ENCODE measurements at places on chromosomes 12 and 14. TPM values are rescaled to one million over a fixed set of nuclear protein-coding genes. Genes with fewer than 3 reads are reported as not detected.

- no peak for DNase-seq
- no peaks in the 10 kb centered on the region for H3K36me3 ChIP-seq
- H3K4me1 ChIP-seq, result peaks cover 2% of the 10 kb centered on the region
- H3K27ac ChIP-seq, result no peak overlapping the region
- H3K27me3 ChIP-seq, result no peaks in the 10 kb centered on the region
These were observed 40.0 kb upstream of the CTDSP2 start for GRCh38 chr12:57886542-57886941.

- no peaks in the 10 kb centered on the region for H3K36me3 ChIP-seq
- no peaks in the 10 kb centered on the region for H3K4me1 ChIP-seq
- no peak for DNase-seq
- no peak overlapping the region for H3K27ac ChIP-seq
- peaks cover 7% of the 10 kb centered on the region for H3K27me3 ChIP-seq
These were observed 65.7 kb downstream of the MVK start for GRCh38 chr12:109639151-109639872.

- H3K27ac ChIP-seq, result no peak overlapping the region
- no peak overlapping the region for H3K4me3 ChIP-seq
- no peak for DNase-seq
- no peaks in the 10 kb centered on the region for H3K27me3 ChIP-seq
These were observed 80.0 kb upstream of the RPH3A start for GRCh38 chr12:112711507-112711906.

DNA sequence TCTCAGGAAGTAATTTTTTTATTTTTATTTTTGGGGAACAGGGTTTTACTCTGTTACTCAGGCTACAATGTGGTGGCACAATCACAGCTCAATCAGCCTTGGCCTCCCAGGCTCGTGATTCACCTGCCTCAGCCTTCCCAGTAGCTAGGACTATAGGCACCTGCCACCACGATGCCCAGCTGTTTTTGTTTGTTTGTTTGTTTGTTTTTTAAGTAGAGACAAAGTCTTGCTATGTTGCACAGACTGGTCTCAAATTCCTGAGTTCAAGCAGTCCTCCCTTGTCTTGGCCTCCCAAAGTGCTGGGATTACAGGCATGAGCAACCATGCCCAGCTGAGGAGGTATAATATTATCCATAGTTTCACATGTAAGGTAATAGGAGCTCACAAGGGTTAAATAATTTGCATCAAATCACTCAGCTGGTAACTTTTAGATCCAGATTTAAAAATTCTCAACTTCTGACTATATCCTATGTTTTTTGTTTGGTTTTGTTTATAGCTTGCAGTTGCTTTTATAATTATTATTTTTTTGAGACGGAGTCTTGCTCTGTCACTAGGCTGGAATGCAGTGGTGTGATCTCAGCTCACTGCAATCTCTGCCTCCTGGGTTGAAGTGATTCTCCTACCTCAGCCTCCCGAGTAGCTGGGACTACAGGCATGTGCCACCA, 629.3 kb downstream of the DIO2 start:
- no peak overlapping the region for H3K4me3 ChIP-seq
- no peaks in the 10 kb centered on the region for H3K27me3 ChIP-seq
- no peak for DNase-seq
- H3K36me3 ChIP-seq, result no peaks in the 10 kb centered on the region
- no peaks in the 10 kb centered on the region for H3K4me1 ChIP-seq

DNA sequence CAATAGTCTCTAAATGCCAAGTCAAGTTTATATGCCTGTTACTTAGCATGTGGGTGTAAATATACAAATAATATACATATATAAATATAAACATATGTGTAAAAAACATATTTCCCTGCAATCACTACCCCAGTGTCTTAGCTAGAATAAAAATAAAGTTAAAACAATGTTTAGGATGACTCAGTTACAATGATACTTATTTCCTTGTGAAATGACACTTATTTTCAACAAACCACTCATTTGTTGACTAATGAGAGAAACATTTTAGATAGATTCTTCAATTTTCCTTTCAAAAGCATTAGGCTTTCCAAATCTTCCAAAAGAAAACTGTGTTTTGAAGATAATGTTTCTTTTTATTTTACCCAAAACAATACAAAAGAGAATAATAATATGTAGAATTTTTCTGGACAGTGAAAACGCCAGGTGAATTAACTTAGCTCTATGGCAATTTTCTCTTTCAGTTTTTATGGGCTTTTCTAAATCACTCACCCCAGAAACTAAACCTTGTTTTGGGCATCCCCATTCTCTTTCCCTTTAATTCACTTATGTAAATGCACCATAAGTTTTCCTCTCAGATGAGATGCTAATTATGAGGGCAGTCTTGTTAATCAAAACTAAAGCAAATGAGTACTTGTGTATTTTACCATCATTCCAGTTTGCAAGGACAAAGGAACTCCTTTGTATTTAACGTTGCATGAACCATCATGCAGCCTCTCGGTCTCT, 465.9 kb downstream of the BCAT1 start:
- H3K36me3 ChIP-seq, result no peaks in the 10 kb centered on the region
- no peaks in the 10 kb centered on the region for H3K27me3 ChIP-seq
- H3K4me1 ChIP-seq, result no peaks in the 10 kb centered on the region
- no peak overlapping the region for H3K27ac ChIP-seq
- H3K4me3 ChIP-seq, result no peak overlapping the region
- no peak for DNase-seq

- no peaks in the 10 kb centered on the region for H3K36me3 ChIP-seq
- no peaks in the 10 kb centered on the region for H3K27me3 ChIP-seq
- peaks cover 9% of the 10 kb centered on the region for H3K4me1 ChIP-seq
- DNase-seq, result no peak
These were observed 101.2 kb upstream of the SLC16A7 start for GRCh38 chr12:59494617-59495016.

DNA sequence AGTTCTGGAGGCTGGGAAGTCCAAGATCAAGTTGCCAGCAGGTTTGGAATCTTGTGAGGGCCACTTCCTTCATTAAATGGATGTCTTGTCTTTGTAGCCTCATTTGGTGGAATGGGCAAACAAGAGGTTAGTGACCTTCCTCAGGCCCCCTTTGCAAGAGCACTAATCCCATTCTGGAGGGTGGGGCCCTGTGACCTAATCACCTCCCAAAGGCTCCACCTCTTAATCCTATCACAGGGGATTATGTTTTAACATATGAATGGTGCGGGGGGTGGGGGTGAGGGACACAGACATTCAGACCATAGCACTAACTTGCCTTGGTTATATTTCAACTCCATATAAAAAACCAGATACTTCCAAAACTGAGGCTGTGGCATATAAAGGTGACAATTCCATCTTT, 59.9 kb upstream of the PPP4R3A start:
- H3K36me3 ChIP-seq, result no peaks in the 10 kb centered on the region
- peaks cover 12% of the 10 kb centered on the region for H3K4me1 ChIP-seq
- peaks cover 15% of the 10 kb centered on the region for H3K27me3 ChIP-seq
- no peak for DNase-seq
- H3K4me3 ChIP-seq, result no peak overlapping the region

- DNase-seq, result no peak
- no peak overlapping the region for H3K4me3 ChIP-seq
- H3K27me3 ChIP-seq, result no peaks in the 10 kb centered on the region
- H3K27ac ChIP-seq, result no peak overlapping the region
These were observed 155.0 kb upstream of the C14orf180 start for GRCh38 chr14:104424406-104425072.

Gene DEGS2
- total RNA-seq, result 5.8 TPM
